CD4-positive, alpha-beta T cell treated with Interleukin-6 at 100 ng/mL for 8 hours (primary cell): ENCODE measurements at places on chromosomes 6 and 20.

DNA sequence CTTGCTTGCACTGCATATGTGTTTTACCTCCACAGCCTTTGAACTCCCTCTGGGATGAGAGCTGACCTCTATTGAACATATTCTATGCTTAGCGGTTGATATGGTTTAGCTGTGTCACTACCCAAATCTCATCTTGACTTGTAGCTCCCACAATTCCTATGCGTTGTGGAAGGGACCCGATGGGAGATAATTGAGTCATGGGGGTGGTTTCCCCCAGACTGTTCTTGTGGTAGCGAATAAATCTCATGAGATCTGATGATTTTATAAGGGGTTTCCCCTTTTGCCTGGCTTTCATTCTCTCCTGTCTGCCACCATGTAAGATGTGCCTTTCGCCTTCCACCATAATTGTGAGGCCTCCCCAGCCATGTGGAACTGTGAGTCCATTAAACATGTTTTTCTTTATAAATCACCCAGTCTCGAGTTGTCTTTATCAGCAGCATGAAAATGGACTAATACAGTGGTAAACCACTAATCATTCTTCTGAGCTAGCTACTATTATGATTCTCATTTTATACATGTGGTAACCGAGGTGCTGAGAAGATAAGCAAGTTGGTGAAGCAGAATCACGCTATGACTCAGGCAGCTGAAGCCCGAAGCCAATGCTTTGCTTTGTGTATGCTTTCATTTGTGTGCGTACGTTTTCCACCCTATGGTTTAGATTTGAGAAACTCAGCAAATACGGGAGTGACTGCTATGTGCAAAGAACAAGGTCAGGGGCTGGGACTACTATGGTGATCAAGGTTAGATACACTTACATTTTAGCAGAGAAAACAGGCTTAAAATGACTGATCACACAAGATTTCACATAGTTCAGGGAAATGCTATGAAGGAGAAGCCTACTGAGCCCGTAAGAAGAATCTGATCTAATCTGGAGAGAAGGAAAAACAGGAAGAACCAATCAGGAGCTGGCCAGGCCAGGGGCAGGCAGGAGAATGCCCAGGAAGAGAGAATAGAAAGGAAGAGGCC lies 363.5 kb downstream of the ESR1 start:
- DNase-seq, result peak; percentile 63

- no peak for DNase-seq
Measured at GRCh38 chr20:48241482-48241881, 456.2 kb upstream of the SULF2 start.

DNA sequence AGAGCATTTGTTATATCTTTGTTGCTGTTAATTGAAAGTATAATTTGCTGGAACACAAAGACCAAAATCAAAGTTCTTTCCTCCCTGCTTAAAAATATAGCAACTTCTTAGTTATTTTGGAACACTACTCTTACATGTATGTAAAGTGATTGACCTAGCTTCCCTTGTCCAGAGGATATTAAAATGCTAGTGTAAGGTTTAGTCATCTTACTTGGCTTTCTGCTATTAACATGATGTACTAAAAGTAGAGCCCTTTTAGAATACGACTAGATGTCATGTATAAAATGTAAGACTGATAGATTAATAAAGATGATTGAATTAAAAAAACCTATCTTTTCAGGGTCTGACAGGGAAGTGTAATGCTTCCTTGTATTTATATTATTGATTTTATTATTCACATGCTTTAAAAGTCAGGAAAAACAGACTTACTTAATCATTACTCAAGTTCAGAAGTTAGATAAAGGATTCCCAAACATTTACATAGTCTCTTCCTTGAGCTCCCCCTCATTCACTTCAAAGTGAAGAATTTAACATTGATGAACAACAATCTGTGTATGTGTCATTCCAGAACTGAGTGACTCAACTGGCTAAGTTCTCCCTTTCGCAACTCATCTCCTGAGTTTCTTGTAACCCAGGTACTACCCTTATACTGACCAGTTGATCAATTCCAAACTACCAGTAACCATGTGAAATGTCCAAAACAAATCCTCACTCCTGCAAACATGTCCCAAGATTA lies 50.9 kb downstream of the BTBD9 start:
- DNase-seq, result no peak

DNA sequence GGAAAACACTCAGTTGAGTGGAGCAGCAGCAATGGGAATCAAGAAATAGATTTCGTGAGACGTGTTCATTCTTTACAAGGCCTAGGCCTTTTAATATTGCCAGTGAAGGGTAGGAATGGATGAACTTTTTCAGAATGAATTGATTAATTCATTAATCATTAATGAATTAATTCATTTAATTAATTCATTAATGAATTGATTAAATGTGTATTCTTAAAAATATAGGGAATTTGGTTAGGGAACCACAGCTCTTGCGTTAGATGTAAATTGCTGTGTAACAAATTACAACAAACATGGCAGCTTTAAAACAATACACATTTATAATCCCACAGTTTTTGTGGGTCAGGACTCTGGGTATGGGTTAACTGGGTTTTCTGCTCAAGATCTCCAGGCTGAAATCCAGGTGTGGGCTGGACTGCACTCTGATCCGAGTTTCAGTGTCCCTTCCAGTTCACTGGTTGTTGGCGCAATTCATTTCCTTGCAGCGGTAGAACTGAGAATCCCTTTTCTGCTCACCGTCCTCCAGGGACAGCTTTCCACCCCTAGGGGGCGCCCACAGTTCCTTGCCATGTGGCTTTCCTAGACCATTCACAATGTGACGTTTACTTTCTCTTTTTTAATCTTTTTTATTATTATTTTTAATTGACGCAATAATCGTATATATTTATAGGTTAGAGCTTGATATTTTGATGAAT lies 32.8 kb upstream of the BCAS1 start:
- peak; percentile 49 for DNase-seq

GRCh38 chr6:11412616-11413015 lies 124.9 kb upstream of the TMEM170B start:
- no peak for DNase-seq
